T-helper 2 cell treated with Interferon-gamma antibody and Interleukin-4, amounts not matched to agents 5 μg/mL and 100 μg/mL, for 36 hours (primary cell): ENCODE measurements at places on chromosomes 4 and X.

GRCh38 chrX:129930941-129931410 is 25.0 kb downstream of the UTP14A start:
- peak overlapping the region; percentile 92 for H3K27ac ChIP-seq
- peaks cover 12% of the 10 kb centered on the region for H3K27me3 ChIP-seq
- H3K4me1 ChIP-seq = peaks cover 4% of the 10 kb centered on the region
- peaks cover 6% of the 10 kb centered on the region for H3K36me3 ChIP-seq
- no peak for DNase-seq

DNA sequence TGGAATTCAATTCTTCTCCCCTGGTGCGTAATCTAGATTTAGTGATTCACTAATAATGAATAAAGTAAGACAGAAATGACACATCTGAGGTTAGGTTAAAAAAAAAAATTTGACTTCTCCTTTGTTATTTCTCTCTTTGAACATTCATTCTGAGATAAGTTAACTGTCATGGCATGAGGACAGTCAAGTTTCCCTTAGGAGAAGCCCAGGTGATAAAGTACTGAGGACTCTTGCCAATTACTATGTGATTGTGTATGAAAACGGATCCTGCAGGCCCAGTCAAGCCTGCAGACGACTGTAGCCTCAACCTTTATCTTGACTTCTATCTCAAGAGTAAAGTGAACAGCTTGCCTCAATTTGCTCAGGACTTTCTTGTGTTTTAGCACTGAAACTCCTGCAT is 293.2 kb downstream of the PRR32 start:
- no peak overlapping the region for H3K4me3 ChIP-seq
- no peaks in the 10 kb centered on the region for H3K27me3 ChIP-seq
- no peaks in the 10 kb centered on the region for H3K4me1 ChIP-seq
- no peak overlapping the region for H3K27ac ChIP-seq
- H3K36me3 ChIP-seq = no peaks in the 10 kb centered on the region
- DNase-seq = no peak

GRCh38 chrX:148523303-148524080 is 23.1 kb downstream of the AFF2 start:
- H3K27me3 ChIP-seq = no peaks in the 10 kb centered on the region
- H3K27ac ChIP-seq = no peak overlapping the region
- no peak overlapping the region for H3K4me3 ChIP-seq
- H3K36me3 ChIP-seq = no peaks in the 10 kb centered on the region
- H3K4me1 ChIP-seq = no peaks in the 10 kb centered on the region
- no peak for DNase-seq

DNA sequence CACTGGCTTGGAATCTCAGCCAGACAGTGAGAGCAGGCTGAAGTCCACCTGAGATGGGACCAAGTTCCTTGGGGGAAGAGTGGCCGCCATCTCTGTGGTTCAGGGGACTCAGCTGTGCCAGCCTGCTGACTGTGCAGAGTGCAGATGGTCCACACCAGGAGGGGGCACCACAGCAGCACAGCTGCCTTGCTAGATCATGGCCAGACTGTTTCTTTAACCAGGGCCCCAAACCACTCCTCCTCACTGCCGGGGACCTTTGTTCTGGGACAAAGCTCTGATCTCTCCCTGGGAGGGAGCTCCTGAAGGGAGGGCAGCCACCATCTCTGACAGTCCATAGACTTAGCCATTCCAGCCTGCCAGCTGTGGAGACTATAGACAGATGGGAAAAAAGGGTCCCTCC is 2189.6 kb downstream of the PCDH7 start:
- no peaks in the 10 kb centered on the region for H3K4me1 ChIP-seq
- no peaks in the 10 kb centered on the region for H3K36me3 ChIP-seq
- H3K27me3 ChIP-seq = no peaks in the 10 kb centered on the region
- no peak overlapping the region for H3K4me3 ChIP-seq
- DNase-seq = no peak
- no peak overlapping the region for H3K27ac ChIP-seq

GRCh38 chr4:114875630-114876029 is 237.8 kb downstream of the NDST4 start:
- no peak overlapping the region for H3K27ac ChIP-seq
- H3K4me3 ChIP-seq = no peak overlapping the region
- no peaks in the 10 kb centered on the region for H3K36me3 ChIP-seq
- no peaks in the 10 kb centered on the region for H3K27me3 ChIP-seq
- DNase-seq = no peak
- H3K4me1 ChIP-seq = no peaks in the 10 kb centered on the region

DNA sequence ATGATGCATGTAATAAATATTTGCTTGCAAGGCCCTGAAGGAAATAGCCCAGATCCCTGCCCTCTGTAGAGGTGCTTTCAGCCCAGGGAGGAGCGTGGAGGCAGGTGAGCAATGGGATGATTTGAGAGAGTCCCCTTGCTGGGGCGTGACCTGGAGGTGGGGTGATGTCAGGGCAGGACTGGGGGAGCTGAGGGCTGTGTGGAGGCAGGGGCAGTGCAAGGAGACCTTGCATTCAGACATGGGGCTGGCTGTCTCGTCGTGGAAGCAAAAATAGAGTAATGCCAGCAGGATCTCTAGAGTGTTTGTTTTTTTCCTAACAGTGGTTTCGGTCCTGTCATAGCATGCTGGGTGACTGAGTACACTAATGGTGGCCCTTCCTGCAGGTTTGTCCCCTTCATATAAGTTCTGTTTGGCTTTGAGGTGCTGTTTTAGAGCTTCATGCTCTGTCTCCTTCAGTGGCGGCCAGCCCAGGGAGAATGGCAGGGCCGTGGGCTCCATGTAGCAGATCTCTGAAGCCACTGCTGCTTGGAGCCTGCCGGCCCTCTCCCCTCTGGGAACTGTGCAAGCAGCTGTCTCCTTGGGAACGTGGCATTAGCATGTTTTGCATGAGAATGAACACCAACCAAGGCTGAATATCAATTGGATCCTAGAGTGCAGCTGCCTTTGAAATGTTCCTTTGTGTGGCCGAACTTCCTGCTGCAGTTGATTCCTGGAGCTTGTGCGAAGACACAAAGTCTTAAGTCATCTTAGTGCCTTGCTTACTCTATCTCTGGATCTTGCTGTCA is 39.3 kb upstream of the CLDN34 start:
- no peaks in the 10 kb centered on the region for H3K36me3 ChIP-seq
- peaks cover 9% of the 10 kb centered on the region for H3K27me3 ChIP-seq

DNA sequence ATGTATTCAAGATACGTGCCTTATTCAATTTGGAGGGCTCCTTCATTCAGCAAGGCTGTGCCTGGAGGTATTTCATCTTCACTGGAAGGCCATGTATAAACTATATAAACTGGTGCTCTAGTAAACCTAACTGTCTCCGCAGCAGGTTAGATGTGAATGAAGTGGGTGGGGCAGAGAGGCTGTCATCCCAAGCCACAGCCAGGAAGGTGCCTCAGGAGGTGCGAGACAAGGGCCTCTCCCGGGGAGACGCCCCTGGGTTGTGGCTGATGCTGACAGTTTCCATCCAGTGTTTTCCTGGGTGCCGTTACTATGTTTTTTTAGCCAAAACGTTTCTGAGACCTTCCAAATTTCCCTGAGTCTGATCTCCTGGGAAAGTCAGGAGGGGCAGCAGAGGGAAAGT is 221.5 kb upstream of the RPL34 start:
- H3K27ac ChIP-seq = no peak overlapping the region
- peaks cover 4% of the 10 kb centered on the region for H3K4me1 ChIP-seq
- H3K36me3 ChIP-seq = no peaks in the 10 kb centered on the region
- no peak overlapping the region for H3K4me3 ChIP-seq
- DNase-seq = no peak

DNA sequence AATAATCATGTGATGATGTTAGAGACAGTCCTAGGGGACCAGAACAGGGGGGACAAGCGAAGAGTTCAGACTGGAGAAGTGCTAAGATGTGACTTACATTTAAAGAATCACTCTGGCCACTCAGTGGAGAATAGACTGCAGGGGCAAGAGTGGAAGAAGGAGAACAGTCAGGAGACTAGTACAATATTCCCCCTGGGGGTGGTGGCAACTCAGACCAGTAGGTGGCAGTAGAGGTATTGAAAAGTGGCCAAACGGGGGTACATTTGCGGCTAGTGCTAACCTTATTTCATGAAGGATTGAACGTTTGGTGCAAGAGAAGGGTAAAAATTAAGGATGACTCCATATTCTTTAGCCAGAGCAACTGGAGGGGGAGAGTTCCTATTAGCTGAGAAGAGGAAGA is 2.7 kb upstream of the BMX start:
- no peak overlapping the region for H3K4me3 ChIP-seq
- peaks cover 18% of the 10 kb centered on the region for H3K27me3 ChIP-seq
- H3K4me1 ChIP-seq = peaks cover 5% of the 10 kb centered on the region
- H3K27ac ChIP-seq = no peak overlapping the region
- DNase-seq = peak; percentile 4

GRCh38 chr4:8840006-8840793 is 31.4 kb downstream of the HMX1 start:
- no peaks in the 10 kb centered on the region for H3K36me3 ChIP-seq
- no peak overlapping the region for H3K4me3 ChIP-seq
- no peaks in the 10 kb centered on the region for H3K27me3 ChIP-seq
- no peaks in the 10 kb centered on the region for H3K4me1 ChIP-seq
- H3K27ac ChIP-seq = no peak overlapping the region
